ENCODE measurements at places on chromosomes 2 and 18.
A peak's percentile ranks its signal among the peaks of the same experiment; 100 is the strongest.

GRCh38 chr2:55048508-55049042 is 1.7 kb downstream of the RTN4 start:
- DNase-seq, result no peak

- no peak for DNase-seq
Observed at GRCh38 chr2:64906853-64907536, 82.2 kb upstream of the SLC1A4 start.

- DNase-seq, result no peak
Observed at GRCh38 chr2:119598596-119599263, 54.5 kb downstream of the CFAP221 start.

GRCh38 chr2:231342061-231342711 is 53.3 kb upstream of the B3GNT7 start:
- no peak for DNase-seq

- DNase-seq, result no peak
Observed at GRCh38 chr2:220446106-220446712, 818.8 kb downstream of the SLC4A3 start.

GRCh38 chr2:190578158-190579057 is 43.9 kb upstream of the NEMP2 start:
- no peak for DNase-seq

DNA sequence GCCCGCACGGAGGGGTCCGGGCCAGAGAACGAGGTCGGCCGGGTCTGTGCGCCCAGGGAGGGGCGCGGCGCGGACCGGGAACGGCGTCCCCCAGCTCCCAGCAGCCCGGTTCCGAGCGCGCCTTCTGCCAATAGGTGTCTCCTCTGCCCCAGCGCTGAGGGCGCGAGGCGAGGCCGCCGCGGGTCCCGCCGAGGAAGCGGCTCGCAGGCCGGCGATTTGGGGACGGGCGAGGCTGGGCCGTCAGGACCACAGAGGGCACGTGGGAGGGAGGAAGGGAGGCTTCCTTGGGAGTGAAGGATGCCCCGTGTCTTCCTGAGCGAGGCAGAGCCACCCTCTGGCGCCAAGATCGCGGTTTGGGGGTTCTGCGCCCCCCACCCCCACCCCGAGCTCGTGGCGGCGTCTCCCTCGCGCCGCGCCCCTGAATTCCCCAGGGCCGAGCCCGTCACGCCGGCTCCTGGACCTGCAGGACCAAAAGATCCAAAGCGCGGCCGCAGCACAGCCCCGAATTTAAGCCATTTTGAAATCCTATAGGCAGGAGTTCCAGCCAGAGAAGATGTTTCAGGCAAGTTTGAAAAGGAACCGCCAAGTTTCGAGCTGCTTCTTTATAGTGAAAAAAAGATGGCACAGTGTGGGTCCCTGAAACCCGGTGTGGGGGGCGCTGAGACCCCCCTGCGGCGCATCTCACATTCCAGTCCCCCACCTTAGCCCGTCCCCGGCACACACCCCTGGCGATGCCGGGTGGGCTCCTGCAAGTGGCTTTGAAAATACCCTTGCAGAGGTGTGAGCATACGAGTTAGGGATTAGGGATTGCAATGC is 909 bp downstream of the NFATC1 start:
- no peak for DNase-seq

DNA sequence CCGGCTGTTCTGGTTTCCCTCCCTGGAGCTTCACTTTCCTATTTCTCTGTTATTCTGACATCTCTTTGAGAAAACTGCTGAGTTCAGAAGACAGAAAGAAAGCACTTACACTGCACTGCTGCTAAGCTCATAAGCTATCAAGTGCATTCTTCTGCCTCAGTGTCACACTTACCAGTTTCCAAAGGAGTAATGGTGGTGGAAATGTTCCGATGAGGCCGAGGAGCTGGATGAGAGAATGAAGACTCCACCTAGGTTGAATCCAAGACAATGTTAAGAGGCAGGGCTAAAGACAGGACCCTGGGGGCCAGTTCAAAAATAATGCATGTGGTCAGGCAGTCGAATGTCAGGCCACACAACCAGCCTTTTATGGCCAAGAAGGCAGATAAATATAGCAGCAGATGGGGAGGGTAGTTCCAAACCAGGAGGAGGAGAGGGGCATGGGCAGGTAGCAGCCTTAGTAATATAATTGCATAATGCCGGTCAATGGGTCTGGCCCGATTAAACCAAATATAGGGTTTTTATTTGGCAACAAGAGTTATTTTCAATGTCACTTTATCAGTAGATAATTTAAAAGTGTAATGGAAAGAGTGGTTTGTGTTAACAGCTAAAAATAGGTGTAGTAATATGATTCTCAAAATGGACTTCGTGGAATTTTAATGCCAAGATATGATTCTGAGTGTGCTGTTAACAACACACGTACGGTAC is at the start of gene MYOM1:
Gene MYOM1, minus strand, starts transcription at position 338 of the 705 bp plus-strand sequence. CDS start 4,745 bp downstream, outside the sequence.
- DNase-seq, result no peak

DNA sequence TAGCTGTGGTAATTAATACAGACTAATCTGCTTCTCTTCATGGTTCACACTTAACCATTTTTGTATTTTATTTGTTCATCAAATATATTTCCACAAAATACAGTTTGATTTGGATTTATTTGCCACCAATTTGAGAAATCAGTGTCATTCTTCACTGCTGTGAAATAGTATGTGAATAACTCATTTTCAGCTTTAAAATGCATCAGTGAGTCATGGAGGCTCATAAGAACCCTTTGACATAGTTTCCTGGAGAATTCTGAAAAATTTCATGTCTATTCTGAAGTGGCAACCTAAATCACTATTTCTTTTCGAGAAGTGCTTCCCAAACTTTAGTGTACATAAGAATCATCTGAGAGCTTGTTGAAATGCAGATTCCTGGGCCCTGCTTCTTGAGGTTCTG is 1026.7 kb upstream of the ACVR2A start:
- no peak for DNase-seq

DNA sequence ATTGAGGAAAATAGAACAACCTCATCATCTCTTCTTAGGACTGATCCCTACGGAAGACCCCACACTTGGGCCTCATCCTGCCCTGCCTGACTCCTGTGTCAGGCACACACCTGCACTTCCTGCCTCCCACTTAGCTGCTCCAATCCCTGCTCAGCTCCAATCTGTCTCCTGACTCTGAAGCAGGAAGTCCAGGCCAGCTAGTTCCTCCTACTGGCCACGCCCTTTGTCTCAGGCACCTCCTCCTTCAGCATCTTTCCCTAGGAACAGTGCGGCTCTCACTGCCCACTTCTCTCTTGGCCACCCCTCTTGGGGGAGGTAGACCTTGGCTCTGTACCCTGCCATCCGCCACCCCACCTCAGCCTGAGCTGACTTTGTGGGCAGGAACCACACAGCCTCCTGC is 135.8 kb downstream of the CELF4 start:
- no peak for DNase-seq

DNA sequence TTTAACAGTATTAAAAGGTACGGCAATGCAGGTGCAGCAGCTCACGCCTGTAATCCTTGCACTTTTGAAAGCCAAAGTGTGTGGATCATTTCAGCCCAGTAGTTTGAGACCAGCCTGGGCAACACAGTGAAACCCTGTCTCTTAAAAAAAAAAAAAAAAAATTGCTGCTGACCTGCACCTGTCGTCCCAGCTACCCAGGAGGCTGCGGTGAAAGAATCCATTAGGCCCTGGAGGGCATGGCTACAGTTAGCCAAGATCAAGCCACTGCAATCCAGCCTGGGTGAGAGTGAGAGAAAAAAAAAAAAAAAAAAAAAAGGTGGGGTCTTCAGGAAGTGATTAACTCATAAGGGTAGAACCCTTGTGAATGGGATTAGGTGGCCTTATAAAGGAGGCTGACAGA is 12.8 kb downstream of the CUL3 start:
- DNase-seq, result no peak

GRCh38 chr2:160557903-160558302 is 64.3 kb upstream of the RBMS1 start:
- DNase-seq, result no peak

- no peak for DNase-seq
Observed at GRCh38 chr2:144522897-144523595, 3.1 kb upstream of the ZEB2 start.

- DNase-seq, result peak; percentile 40
Observed at GRCh38 chr2:232876161-232876977, 6.3 kb downstream of the SNORC start.

- DNase-seq, result no peak
Observed at GRCh38 chr2:138499684-138500083, 1.9 kb upstream of the SPOPL start.

DNA sequence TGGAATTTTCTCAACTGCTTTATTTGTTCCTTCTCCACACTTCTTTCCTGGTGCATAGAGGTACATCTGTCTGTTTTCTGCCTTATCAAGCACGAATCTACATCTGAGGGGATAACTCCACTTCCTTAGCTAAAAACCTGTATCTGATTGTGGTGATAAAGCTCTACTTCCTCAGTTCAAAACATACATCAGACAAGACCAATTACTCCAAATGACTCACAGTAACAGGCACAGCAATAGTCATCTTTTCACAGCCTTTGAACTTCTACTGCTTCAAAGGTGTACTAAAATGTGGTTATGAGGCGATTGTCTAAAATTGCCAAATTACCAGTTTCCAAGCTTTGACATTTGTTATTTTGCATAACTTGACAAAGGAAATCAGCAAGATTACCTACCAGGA is 803.6 kb upstream of the ZEB2 start:
- DNase-seq, result no peak

DNA sequence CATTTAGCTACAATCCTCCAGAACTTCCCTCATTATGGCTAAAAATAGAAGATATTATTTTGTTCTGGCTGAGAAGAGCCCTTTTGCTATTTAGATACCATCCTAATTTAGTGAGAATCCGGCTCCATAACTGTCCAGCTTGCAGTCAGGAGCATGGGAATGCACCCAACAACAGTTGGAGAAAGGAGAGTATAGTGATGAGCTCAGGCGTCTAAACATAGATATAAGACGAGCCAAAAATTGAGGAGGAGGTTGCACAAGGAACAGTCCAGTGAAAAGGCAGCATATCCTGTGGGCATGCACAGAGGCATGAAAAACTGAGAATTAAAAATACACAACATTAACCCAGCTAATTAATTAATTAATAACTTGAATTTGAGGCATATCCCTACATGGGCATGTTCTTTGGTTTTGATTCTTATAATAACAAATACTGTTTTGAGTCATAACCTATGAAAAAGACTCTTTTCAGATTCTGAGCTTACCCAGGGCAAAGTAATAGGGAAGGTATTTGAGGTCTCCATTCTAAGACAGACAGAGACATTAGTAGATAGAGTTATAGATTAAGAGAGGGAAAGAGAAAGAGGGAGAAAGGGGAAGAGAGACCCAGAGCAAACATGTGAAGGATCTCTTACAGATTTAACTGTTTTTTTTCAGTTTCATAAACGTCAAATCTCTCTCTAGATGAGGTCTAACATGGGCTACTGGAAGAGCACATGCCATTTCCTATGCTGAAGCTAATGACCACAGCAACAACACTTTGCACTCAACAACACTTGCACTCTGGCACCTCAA is 311.2 kb downstream of the OSR1 start:
- DNase-seq, result no peak

DNA sequence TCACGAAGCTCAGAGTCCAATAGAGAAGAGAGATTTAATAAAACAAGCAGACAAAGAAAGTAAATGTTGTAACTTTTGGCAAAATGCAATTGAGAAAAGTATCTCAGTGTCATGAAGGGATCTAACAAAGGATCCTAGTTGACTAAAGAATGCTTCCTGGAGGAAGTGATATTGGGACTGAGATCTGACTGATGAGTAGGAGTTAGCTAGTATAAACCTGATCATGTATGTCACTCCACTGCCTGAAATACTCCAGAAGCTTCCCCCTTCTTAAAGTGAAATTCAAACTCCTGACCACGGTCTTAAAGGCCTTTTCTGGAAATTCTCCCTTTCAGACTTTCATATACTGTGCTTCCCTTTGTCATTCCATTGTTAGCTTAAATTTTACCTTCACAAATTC is 1102.4 kb upstream of the ZEB2 start:
- DNase-seq, result no peak

GRCh38 chr18:67788310-67789164 is 272.0 kb upstream of the DSEL start:
- DNase-seq, result no peak

GRCh38 chr2:226554701-226555100 is 244.9 kb downstream of the IRS1 start:
- no peak for DNase-seq

DNA sequence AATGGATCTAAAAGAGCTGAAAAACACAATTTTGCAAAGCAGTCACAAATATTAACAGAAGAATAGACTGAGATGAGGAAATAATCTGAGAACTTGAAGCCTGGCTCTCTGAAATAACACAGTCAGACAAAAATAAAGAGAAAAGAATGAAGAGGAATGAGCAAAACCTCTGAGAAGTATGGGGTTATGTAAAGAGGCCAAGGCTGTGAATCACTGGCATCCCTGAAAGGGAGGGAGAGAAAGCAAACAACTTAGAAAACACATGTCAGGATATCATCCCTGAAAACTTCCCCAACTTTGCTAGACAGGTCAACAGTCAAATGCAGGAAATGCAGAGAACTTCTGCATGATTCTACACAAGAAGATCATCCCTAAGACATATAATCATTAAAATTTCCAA is 73.5 kb upstream of the LHCGR start:
- DNase-seq, result no peak

DNA sequence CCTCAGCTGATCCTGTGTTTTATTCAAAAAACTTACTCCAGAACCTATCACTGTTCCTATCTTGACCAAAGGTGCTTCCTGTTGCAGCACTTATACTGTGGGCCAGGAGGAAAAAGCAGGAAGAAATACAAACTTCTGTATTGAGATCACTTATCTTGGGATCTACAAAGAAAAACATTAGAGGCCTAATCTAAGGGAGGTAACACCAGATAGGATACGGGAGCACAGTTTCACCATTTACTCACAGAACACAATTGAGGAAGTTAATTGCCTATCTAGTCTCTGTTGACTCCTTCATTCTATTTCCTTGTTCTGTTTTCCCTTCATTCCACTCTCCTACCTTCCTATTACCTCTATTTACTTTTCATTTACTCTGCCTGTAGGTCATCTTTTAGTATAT is 287.2 kb upstream of the LINC00305 start:
- no peak for DNase-seq

GRCh38 chr2:68837861-68838341 is 33.3 kb downstream of the BMP10 start:
- DNase-seq, result no peak

GRCh38 chr2:13654416-13654815 is 937.7 kb downstream of the TRIB2 start:
- DNase-seq, result no peak

DNA sequence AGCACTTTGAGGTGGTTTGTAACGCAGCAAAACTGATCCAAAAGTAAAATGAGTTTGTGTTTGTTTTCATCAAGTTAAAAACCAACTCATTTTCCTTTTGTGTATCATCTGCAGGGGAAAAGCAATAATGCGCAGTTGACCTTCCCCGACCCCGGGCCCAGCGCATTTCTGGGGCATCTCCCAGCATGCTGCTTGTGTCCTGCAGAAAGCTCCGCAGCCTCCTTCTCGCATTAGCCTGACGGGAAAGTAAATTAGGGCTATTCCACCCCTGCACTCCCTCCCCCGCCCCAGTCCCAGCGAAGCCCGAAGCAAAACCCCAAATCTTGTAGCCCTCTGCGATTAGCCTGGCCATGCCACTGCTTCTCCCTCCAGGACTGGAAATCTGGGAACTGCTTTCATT is 82.0 kb upstream of the PPM1B start:
- no peak for DNase-seq

All from cerebellar nuclear complex (tissue), 1 donor.